Lung (tissue), 17 donors: ENCODE measurements at places on chromosomes 3 and 15. TPM values are rescaled to one million over a fixed set of nuclear protein-coding genes. Genes with fewer than 3 reads are reported as not detected.

GRCh38 chr15:87227846-87228245, 1028.7 kb downstream of the NTRK3 start:
- H3K4me1 ChIP-seq = no peaks in the 10 kb centered on the region
- no peaks in the 10 kb centered on the region for H3K27me3 ChIP-seq
- DNase-seq = no peak
- no peak overlapping the region for H3K27ac ChIP-seq

The SKOR1 gene
- 0.46 TPM for total RNA-seq

GRCh38 chr3:39166932-39167532, 13.6 kb upstream of the CSRNP1 start:
- no peak overlapping the region for H3K4me3 ChIP-seq
- no peaks in the 10 kb centered on the region for H3K27me3 ChIP-seq
- H3K36me3 ChIP-seq = no peaks in the 10 kb centered on the region
- peaks cover 6% of the 10 kb centered on the region for H3K4me1 ChIP-seq
- peak; percentile 94 for DNase-seq

GRCh38 chr3:66898155-66898554, 100.0 kb upstream of the KBTBD8 start:
- no peak for DNase-seq
- H3K27me3 ChIP-seq = no peaks in the 10 kb centered on the region
- H3K36me3 ChIP-seq = no peaks in the 10 kb centered on the region
- H3K27ac ChIP-seq = no peak overlapping the region
- no peaks in the 10 kb centered on the region for H3K4me1 ChIP-seq

- H3K4me3 ChIP-seq = no peak overlapping the region
- peaks cover 14% of the 10 kb centered on the region for H3K4me1 ChIP-seq
- no peak overlapping the region for H3K27ac ChIP-seq
- no peaks in the 10 kb centered on the region for H3K27me3 ChIP-seq
Measured at GRCh38 chr15:63474810-63475316, 29.5 kb upstream of the USP3 start.

The CFAP100 gene
- 31.9 TPM for total RNA-seq
